ENCODE measurements at places on chromosomes 1 and 21. TPM values are rescaled to one million over a fixed set of nuclear protein-coding genes. Genes with fewer than 3 reads are reported as not detected.

The PSMA5 gene
- 72.0 TPM for polyA plus RNA-seq

GRCh38 chr1:47443530-47444296, 5.9 kb downstream of the FOXD2 start:
- peaks cover 3% of the 10 kb centered on the region for H3K27me3 ChIP-seq
- DNase-seq: no peak
- no peaks in the 10 kb centered on the region for H3K36me3 ChIP-seq

The RGS7 gene
- 5.0 TPM for polyA plus RNA-seq

The PRR9 gene
- polyA plus RNA-seq: 3.5 TPM

The KCNK1 gene
- polyA plus RNA-seq: 3.9 TPM

The CYP4A11 gene
- not detected for polyA plus RNA-seq

DNA sequence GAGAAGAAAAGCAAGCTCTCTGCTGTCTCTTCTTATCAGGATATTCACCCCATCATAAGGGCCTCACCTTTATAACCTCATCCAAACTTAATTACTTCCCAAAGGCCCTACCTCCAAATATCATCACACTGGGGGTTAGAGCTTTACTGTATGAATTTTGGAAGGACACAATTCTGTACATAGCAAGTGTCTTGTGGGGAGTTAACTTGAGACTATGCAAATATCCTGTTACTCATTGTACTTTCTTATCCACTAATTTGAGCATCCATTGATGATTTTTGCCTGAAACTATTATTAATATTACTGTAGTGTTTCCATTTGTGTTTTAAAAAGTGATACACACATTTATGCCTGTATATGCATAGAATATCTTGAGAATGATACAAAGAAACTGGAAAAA, 129.1 kb upstream of the IVNS1ABP start:
- H3K4me3 ChIP-seq: no peak overlapping the region
- no peak overlapping the region for H3K27ac ChIP-seq
- H3K27me3 ChIP-seq: no peaks in the 10 kb centered on the region
- no peaks in the 10 kb centered on the region for H3K36me3 ChIP-seq
- no peaks in the 10 kb centered on the region for H3K4me1 ChIP-seq

- no peaks in the 10 kb centered on the region for H3K27me3 ChIP-seq
- no peak for DNase-seq
- no peak overlapping the region for H3K27ac ChIP-seq
- no peak overlapping the region for H3K4me3 ChIP-seq
- H3K4me1 ChIP-seq: peaks cover 53% of the 10 kb centered on the region
Observed at GRCh38 chr1:22111620-22112019, 31.3 kb downstream of the WNT4 start.

GRCh38 chr21:25862596-25862995, 127.8 kb downstream of the GABPA start:
- no peaks in the 10 kb centered on the region for H3K4me1 ChIP-seq
- H3K4me3 ChIP-seq: no peak overlapping the region
- H3K36me3 ChIP-seq: no peaks in the 10 kb centered on the region
- no peak overlapping the region for H3K27ac ChIP-seq

The TRIM63 gene
- 1.2 TPM for polyA plus RNA-seq

- H3K4me1 ChIP-seq: no peaks in the 10 kb centered on the region
- H3K27ac ChIP-seq: no peak overlapping the region
- no peaks in the 10 kb centered on the region for H3K27me3 ChIP-seq
Observed at GRCh38 chr1:183293241-183293640, 107.2 kb downstream of the LAMC2 start.

- H3K4me1 ChIP-seq: no peaks in the 10 kb centered on the region
- no peak overlapping the region for H3K4me3 ChIP-seq
- H3K27ac ChIP-seq: no peak overlapping the region
- DNase-seq: no peak
Observed at GRCh38 chr1:245118066-245118465, 36.7 kb upstream of the KIF26B start.

DNA sequence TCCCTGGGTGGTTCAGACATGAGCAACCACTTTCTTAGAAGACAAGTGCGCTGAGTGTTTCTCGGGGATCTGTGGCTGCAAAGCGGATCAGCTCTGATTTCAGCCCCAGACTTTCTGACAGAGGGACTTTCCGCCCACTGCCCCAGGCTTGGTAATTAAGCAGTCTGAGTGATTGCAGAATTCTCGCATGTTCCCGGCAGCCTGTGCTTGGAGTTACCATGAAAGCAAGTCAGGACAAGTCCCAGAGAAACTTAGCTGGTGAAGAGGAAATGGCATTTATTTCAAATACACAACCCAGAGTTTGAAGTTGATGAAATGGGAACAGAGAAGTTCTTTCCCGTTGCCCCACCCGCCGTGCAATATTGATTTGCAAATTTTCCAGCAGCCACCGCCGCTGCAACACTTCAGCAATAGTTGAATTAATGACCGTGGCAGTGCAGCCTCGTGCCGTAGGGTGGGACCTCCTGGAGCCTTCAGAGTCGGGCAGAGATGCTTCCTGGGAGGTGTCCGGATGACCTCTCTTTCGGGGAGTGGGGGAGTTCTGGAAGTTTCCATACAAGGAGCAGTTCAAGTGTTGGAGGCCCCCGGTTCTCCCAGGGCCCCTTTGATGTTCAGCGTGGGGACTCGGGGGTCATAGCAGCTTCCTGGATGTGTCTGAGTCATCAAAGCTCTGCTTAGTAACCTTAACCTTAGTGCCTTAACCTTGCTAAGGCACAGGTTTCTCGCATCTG, 134.7 kb downstream of the KAZN start:
- DNase-seq: no peak
- no peaks in the 10 kb centered on the region for H3K36me3 ChIP-seq
- no peaks in the 10 kb centered on the region for H3K27me3 ChIP-seq
- H3K27ac ChIP-seq: no peak overlapping the region
- H3K4me3 ChIP-seq: no peak overlapping the region
- no peaks in the 10 kb centered on the region for H3K4me1 ChIP-seq

DNA sequence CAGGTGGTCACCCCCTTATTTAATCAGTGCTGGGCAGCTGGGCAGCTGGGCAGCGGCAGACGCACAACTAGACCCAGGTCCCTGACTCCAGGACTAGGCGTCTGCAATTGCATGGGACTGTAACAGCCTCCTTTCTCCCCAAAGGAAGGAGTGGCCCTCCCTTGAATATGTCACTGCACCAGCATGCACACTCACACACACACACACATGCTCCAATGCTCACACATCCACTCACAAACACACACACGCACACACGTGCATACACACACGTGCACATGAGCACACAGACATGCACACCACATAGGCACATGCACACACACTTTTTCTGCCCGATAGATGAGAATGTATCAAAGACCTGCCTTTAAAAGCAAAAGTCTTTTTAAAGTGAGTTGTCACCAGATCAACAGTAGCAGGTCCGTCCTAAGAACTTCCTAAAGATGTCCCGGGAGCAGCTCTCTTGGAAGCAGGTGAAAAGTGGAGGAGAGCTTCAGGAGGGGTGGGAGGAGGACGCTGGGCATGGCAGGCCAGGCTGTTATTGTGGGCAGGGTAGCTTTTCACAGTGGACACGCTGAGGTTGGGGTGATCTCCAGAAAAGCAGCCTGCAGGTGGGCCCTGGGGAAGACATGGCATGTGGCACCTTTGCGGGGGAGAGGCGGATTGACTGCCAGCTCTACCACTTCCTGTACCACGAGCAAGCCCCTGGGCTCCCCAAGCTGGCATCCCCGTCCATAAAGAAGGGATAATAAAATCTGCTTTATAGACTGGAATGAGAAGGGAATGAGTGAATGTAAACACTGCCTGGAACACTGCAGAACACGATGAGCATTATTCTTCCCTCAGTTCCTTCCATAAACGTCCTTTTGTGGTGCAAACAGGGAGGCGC, 1.7 kb downstream of the PDE9A start:
- peaks cover 13% of the 10 kb centered on the region for H3K4me1 ChIP-seq
- no peak overlapping the region for H3K27ac ChIP-seq
- DNase-seq: no peak
- no peaks in the 10 kb centered on the region for H3K27me3 ChIP-seq

The TIAM1 gene
- 21.3 TPM for polyA plus RNA-seq

DNA sequence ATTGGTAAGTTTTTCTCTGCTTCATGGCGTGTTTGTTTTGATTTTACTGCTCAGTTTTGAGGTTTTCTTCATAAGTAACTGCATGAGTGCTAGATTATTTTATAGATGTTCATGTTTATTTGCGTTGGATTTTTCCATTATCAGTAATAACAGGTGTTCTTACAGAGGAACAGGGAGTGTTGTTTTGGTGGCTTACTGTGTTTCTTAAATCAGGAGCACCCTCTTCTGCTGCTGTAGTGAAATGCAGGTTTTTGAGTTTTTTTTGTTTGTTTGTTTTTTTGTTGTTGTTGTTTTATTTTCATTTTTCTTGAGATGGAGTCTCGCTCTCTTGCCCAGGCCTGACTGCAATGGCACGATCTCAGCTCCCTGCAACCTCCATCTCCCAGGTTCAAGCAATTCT, 32.6 kb downstream of the CTBS start:
- no peak overlapping the region for H3K4me3 ChIP-seq
- no peaks in the 10 kb centered on the region for H3K4me1 ChIP-seq
- no peak for DNase-seq
- H3K27me3 ChIP-seq: no peaks in the 10 kb centered on the region
- no peak overlapping the region for H3K27ac ChIP-seq

The KRTAP10-2 gene
- polyA plus RNA-seq: not detected

- no peak overlapping the region for H3K4me3 ChIP-seq
- H3K36me3 ChIP-seq: no peaks in the 10 kb centered on the region
- DNase-seq: no peak
- no peaks in the 10 kb centered on the region for H3K27me3 ChIP-seq
Observed at GRCh38 chr1:154859151-154859785, 10.8 kb downstream of the KCNN3 start.

The CCDC17 gene
- polyA plus RNA-seq: 4.4 TPM

The GREM2 gene
- polyA plus RNA-seq: 1.8 TPM

GRCh38 chr1:245375789-245376460, 221.1 kb downstream of the KIF26B start:
- H3K4me3 ChIP-seq: no peak overlapping the region
- no peak for DNase-seq
- H3K27ac ChIP-seq: no peak overlapping the region
- H3K4me1 ChIP-seq: no peaks in the 10 kb centered on the region
- H3K36me3 ChIP-seq: no peaks in the 10 kb centered on the region
- H3K27me3 ChIP-seq: no peaks in the 10 kb centered on the region

DNA sequence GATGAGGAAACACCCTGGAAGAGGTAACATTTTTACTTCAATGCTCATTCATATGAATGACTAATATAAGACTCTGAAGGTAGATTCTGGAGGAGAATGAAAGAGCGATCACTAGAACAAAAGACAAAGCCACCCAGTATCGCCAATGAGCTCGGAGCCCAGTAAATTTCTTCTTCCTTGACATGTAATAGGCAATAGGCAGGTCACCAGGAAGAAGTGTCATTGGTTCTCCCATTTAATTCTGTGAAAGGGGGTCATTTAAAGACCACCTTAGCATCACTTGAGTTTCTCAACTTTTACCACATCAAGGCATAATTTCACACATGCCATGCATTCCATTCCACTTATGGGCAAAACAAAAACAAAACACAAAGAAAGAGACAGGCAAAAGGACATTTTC, 7.9 kb downstream of the TNFSF18 start:
- no peaks in the 10 kb centered on the region for H3K36me3 ChIP-seq
- no peak overlapping the region for H3K27ac ChIP-seq
- no peaks in the 10 kb centered on the region for H3K4me1 ChIP-seq

DNA sequence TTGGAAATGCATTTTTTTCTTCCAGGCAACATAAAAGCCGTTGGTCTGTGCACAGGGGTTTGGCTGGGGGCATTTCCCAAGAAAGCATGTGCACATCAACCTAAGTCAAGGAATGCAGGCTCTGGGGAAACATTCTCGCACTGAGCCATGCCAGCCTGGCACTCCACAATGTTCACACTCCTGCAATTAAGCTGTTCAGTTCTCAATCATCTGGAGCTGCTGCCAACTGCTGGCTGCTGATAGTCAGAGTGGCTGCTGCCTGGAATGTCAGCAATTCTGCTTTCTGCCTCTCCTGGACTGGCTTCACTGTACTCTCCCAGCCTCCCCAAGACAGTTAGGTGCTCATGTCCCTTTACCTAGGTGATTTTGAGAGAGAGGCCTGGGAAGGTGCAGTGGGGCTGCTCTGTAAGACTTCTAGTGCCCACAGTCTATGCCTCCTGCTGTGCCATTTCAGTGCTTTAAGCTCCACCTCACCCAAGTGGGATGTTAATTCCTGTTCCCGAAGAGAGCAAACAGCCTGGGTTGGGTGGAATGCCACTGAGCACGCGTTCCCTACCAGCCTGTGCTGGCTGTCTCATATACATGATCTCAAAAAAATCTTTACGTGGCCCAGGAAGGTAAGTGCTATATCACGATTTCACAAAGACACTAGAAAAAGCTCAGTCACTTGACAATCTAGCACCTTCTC, 131.7 kb downstream of the BRINP2 start:
- H3K36me3 ChIP-seq: no peaks in the 10 kb centered on the region
- H3K27me3 ChIP-seq: no peaks in the 10 kb centered on the region
- DNase-seq: peak; percentile 24
- H3K4me3 ChIP-seq: no peak overlapping the region

DNA sequence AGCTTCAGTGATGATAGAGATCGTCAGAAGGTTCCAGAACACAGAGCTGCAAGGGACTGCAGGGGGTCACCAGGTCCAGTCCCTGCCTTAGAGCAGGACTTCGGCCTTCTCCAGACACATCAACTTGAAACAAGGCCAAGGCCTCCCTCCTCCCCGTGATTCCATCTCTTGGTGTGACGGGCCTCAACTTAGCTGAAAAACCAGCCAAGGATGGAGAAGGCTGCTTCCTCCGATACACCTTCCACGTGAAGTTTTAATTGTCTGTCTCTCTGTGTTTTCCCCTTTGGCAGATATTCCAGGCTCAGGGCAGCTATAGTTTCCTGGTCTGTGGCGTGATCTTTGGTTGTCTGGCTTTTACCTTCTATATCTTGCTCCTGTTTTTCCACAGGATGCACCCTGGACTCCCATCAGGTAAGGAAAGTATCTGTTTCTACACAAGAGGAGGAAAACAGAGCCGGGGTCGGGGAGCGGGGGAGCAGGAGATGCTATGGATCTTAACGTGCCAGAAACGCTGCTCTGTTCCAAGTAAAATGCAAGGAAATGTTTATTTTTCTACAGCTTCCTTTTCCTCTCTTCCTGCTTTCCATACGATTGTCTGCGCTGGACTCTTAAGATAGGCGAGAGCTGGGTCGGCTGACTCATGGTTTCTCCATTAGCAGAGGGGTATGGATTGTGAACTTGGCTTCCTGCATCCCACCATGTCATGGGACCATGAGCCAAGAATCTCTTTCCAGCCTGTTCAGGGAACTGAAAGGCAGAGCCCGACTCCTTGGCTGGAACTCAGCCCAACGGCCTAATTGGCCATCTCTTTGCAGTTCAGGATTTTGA, 32.8 kb downstream of the ELK4 start:
- no peaks in the 10 kb centered on the region for H3K36me3 ChIP-seq
- peaks cover 16% of the 10 kb centered on the region for H3K4me1 ChIP-seq
- H3K4me3 ChIP-seq: no peak overlapping the region
- DNase-seq: peak; percentile 67

The OR2L13 gene
- polyA plus RNA-seq: 0.63 TPM

GRCh38 chr1:84700070-84700469, 9.8 kb upstream of the SSX2IP start:
- H3K27ac ChIP-seq: no peak overlapping the region
- H3K4me3 ChIP-seq: no peak overlapping the region
